ENCODE measurements at places on chromosomes 1 and 21.

GRCh38 chr1:59143811-59144210, 153.1 kb upstream of the FGGY start:
- no peak for DNase-seq

- DNase-seq: no peak
These were observed 33.2 kb upstream of the BTG2 start for GRCh38 chr1:203271962-203272632.

GRCh38 chr1:82598337-82598736, 797.6 kb downstream of the ADGRL2 start:
- DNase-seq: no peak

DNA sequence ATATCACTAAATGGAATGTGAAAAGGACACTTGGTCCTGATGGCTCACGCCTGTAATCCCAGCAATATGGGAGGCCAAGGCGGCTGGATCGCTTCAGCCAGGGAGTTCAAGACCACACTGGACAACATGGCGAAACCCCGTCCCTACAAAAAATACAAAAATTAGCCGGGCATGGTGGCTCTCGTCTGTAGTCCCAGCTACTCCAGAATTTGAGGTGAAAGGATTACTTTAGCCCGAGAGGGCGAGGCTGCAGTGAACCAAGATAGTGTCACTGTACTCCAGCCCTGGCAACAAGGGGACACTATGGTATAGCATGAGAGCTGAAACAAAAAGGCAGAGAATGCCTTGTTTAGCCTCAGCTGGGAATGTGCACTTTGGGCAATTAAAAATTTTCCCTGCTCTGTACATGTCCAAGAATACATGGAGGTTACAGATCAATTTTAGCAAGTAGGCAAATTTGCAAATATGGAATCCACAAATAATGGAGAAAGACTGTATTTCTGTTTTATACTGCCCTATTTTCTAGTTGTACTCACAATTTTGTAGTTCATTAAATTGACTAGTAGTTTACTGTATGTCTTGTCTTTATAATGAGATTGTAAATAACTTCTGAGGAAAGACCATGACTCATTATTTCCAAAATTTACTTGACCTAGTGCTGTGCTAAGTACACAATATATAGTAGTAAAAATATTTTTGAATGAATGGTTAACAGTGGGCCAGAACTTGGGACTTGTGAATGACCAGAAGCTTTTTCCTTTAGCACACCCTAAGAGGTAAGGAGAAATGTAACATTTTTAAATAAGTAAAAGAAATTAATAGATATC, 2.0 kb upstream of the ANGEL2 start:
- no peak for DNase-seq

- no peak for DNase-seq
These were observed 224.8 kb downstream of the CTH start for GRCh38 chr1:70635868-70636267.

DNA sequence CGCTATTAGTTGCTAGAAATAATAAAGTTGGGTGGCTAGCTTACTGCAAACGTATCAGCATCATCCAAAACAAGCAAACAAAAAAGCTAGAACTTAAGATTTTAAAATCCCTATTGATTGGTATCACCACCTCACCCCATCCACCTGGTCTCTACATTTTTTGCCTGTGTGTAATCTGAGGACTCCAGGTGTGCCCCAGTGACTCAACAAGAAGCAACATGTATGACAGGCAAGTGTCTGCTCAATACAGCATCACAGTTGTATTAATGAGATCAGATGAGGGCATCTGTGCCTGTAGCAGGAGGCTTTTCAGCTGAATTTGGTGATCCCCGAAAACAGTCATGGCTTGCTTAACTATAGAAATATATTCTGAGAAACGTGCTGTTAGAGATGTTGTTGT, 14.6 kb upstream of the PAPPA2 start:
- DNase-seq: no peak

- DNase-seq: no peak
These were observed 206.4 kb downstream of the RHOU start for GRCh38 chr1:228941666-228942065.

DNA sequence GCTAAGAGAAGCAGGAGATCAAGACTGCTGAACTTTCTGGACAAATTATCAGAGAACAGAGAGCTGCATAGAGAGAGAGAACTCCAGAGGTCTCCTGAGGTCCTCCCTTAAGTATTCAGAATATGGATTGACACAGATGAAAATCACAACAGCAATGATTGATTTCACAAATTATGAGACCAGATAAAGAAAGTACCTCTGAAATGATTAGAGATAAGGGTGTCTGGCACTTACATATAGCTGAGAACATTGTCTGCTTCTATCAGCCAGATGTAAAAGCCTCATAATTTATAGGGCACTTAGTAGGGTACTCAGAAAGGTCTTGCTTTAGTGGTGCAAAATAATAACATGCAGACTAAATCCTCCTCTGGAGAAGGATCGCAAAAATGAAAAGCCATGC, 1301.8 kb downstream of the BRINP3 start:
- no peak for DNase-seq
